ENCODE measurements at places on chromosomes 11 and 22.

DNA sequence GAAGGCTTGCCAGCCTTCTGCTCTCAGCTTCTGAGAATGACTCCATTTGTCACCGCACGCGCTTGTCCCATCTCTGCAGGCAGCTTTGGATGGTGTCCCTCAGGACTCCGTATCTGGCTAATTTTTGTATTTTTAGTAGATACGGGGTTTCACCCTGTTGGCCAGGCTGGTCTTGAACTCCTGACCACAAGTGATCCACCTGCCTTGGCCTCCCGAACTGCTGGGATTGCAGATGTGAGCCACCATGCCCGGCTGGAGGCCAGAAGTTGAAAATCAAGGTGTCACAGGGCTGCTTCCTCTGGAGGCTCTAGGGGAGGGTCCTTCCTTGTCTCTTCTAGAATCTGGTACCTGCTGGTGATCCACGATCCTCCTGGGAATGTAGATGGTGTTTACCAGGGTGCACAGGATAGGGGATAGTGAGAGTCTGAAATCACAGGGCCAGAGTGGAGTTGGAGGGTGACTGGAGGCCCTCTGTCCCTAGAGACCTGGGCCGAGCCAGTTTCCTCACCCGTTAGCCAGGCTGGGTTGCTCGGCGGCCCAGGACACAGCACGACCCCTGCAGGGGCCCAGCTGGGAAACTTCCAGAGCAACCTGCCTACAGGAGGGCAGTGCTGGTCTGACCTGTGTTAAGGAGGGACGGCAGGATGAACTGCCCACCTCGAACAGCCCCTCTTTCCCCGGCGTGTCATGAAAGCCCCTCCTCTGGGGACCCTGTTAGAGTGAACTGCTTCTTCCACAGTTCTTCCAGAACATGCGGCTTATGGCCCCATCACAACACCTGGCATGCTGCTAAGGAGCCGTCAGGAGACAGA, 48.9 kb upstream of the SHANK2 start:
- no peak for DNase-seq

DNA sequence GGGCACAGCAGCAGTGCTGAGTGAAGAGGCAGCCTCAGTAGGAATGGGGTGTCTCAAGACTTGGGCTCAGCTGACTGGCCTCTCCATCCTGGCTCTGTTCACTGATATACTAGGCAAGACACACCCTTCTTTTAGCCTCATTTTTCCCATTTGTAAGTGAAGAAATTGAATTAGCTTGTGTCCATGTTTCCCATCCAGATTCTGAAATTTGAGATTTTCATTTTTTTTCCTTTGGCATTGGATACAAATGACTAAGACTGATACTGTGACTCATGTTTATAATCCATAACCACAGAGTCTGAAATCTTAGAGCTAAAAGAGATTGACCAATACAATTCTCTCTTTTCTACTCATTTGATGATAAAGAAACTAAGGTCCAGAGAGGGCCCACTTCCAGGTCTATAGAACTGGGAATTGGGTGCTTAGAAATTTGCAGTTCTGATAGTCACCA, 110.9 kb downstream of the KCNC1 start:
- DNase-seq = peak; percentile 39

DNA sequence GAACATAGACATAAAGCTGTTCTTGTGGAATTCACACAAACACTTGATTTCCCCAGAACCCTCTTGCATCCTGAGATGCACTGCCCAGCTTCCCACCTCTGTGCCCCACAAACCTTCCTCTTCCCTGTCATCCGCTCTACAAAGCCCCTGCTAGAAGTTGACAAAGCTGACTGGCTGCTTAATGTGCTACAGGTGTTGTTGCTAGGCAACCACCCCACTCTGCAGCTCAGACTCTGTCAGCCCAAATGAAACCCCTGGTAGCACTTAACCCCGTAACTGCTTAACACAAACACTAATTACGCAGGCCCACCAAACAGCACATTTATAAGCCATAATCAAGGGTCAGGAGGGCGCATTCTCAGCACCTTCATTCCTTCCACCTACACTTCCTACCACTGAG, 172.0 kb upstream of the CADM1 start:
- DNase-seq = no peak

- DNase-seq = no peak
Observed at GRCh38 chr11:76185511-76185910, 20.8 kb downstream of the WNT11 start.

DNA sequence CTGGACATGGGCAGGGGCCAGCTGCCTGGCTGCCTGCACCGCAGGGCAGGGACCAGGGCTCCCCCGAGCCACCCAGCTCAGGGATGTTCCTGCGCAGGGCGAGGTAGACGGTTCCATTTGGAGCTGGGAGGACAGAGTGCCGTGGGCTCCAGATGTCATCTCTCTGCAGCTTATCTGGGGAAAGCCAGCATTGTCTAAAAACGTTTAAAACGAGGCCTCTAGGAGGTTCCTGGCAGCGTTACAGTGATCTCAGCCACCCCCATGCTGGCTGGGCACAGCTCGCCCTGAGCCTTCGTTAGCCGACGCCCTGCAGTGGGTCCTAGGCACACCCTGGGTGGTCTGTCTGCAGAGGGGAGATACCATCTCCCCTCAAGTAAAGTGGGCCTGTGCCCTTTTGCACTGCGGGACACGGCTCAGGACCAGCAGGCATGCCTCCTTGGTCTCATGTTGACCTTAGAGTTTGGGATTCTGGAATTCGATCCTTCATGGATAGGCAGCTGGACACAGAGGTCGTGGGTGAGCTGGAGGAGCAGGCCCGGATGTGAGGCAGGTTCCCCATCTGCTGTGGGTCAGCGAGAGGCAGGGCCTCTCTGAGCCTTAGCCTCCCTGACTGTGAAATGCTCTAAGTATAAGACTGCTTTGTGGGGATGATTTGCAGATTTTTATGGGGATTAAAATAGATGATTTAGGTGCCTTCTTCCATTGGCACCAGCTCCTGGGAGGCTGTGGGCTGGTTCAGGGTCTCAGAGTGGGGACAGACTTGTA, 14.1 kb downstream of the SYNGR1 start:
- no peak for DNase-seq

DNA sequence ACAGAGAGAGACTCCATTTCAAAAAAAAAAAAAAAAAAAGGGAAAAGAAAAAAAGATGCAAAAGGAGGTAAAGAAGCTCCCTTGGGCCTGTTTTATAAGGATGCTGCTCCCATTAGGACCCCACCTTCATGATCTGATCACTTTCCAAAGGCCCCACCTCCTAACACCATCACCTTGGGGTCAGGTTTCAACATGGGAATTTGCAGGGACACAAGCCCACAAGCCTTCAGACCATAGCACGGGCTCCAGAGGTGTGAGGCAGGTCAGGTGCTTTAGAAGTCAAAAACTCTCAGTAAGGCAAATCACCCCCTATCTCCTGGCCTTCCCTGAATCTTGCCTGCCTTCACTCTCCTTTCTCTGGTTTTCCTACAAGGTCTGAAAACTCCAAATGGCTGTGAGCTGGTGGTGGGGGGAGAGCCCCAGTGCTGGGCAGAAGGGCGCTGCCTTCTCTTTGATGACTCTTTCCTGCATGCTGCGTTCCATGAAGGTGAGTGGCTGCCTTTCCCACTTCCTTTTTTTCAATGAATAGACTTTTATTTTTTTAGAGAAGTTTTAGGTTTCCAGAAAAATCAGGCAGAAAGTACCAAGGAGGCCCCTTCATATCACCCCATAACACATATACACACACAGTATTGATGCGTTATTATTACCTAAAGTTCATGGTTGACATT, 13.2 kb downstream of the ASPHD2 start:
- DNase-seq = no peak

DNA sequence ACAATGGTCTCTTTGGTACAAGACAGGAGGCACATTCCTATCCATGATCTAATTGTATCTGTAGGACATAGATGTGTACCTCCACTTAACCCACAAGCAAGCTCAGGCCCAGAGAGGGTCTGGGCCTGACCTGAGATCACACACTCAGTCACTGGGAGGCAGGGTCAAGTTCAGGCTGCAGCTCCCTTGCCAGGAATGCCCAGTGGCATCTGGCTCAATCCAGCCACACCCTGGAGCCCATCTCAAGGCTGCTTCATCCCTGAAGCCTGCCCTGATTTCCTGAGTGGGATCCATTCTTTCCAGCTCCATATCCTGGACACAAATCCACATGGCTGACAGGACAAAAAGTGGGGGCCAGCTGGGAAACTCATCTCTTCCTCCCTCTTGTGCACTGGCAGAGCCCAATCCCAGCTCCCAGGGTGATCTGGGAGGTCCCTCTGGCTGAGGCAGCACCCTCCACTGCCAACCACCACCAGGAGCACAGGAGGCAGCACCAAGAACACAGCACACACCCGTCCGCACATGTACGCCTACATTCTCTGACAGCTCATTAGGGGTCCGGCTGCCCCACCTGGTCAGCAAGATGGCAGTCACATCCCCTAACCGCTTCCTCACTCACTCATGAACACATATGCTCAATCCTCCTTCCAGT, 39.2 kb upstream of the KLHL35 start:
- no peak for DNase-seq

DNA sequence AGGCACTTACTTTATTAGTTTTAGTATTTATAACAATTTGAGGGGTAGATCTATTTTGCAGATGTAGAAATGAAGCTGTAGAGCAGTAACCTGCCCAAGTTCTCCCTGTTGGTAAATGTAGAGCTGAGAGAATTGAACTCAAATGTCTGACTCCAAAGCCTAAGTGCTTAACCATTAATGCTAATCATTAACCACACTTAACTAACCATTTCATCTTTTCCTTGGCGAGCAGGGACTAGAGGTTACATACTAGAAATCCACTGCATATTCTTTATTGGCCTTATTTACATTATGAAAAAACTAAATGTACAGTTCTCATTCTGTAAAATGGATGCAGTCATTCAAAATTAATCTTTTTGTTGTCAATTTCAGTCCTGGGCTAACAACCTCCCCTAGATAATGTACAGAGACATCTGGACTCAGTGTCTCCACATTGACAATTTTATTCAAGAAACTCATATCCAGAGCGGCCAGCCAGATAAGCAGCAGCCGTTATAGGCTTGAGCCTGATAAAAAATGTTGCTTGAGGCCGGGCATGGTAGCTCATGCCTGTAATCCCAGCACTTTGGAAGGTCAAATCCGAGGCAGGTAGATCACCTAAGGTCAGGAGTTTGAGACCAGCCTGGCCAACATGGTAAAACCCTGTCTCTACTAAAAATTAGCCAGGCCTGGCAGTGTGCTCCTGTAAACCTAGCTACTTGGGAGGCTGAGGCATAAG, 76.7 kb upstream of the PICALM start:
- DNase-seq = no peak

GRCh38 chr11:69874178-69874983, 55.2 kb upstream of the FGF3 start:
- DNase-seq = no peak

GRCh38 chr11:100573911-100574513, 113.1 kb upstream of the ARHGAP42 start:
- DNase-seq = no peak

- no peak for DNase-seq
Observed at GRCh38 chr22:47152938-47153337, 390.5 kb downstream of the TBC1D22A start.

DNA sequence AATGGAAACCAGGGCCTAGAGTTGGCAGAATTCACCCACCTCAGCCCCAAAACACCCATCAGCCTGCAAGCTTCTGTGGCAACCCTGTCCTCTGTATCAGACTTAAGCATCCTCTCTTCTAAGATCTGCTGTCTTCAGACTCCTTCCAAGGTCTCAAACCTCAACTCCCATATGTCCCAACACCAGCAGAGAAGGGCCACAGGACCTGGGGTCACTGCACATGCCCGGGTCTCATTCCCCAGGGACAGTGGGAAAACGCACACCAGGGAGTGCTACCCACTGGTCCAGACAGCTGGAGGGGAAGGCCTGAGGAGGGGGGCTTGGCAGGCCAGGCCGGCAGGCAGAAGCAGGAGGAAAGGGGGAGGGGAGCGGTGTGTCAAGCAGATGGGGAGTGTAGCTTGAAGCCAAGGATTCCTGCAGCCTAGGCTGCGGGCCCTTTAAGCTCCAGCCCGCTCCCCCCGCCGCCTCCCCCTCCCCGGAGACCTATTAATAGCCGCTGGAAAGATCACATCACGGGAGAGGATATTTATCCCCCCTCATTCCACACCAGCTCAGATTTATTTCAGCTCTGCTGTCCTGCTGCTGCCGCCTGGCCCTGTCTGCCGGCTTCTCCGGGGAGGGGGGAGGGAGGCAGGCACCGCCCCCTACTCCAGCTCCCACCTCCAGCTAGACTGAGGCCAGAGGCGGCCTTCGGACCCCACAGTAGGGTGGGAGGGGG, 16.7 kb downstream of the BCL9L start:
- DNase-seq = no peak

DNA sequence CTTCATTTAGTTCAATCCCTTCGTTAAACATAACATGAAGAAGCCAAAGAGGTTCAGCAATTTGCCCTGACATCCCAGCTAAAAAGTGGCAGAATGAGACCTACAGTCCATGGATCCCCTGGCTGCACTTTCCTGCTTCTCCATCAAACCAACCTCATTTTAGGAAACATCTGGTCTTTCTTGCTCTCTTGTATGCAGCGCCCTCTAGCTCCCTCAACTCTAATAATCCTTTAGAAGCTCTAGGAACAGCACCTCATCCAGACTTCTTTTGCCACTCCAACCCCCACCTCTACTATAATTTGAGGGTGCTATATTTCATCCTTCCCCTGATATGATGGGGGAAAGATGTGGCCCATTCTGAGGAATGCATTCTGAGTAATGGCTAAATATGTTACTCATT, 7.4 kb downstream of the CNTF start:
- no peak for DNase-seq

DNA sequence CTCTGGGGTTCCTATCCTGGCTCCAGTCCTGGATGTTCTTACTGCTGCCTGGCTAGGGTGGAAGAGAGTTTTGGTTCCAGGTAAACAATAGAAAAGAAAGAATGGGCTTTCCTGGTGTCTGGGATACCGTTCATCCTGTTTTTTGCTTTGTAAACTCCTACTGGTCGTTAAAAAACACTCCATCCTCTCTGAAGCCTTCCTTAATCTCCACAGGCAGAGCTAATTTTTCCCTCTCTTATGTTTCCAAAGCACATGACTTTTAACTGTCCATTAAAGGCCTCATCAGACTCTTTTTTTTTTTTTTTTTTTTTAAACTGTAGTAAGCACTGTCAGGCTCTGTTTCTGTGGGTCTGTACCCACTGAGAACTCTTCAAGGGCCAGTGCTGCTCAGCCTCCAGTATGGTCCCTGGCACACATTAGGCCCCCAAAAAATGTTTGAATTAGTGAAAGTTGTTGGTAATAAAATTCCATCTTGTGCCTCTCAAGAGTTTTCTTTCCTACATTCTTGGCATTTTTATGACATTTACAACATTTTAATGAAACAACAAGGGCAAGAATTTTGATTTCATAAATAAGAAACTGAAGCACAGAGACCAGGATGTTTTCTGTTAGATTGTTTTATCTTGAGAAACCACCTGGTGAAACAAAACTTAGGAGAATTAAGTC, 104.2 kb downstream of the TEAD1 start:
- no peak for DNase-seq
